Ascending aorta (tissue), 2 donors: ENCODE measurements at places on chromosomes 3 and 15. TPM values are rescaled to one million over a fixed set of nuclear protein-coding genes. Genes with fewer than 3 reads are reported as not detected.

Gene PLOD2
- 41.3 TPM for total RNA-seq

Gene TARS3
- total RNA-seq: 39.5 TPM

Gene ACP3
- 0.43 TPM for total RNA-seq

- no peak overlapping the region for H3K4me3 ChIP-seq
- no peak for DNase-seq
- H3K27me3 ChIP-seq: no peaks in the 10 kb centered on the region
- peaks cover 3% of the 10 kb centered on the region for H3K4me1 ChIP-seq
Observed at GRCh38 chr15:77087213-77087612, 16.3 kb upstream of the TSPAN3 start.

- no peak for DNase-seq
- H3K36me3 ChIP-seq: no peaks in the 10 kb centered on the region
- H3K4me1 ChIP-seq: no peaks in the 10 kb centered on the region
- H3K27ac ChIP-seq: peak overlapping the region; percentile 27
- H3K4me3 ChIP-seq: peak overlapping the region; percentile 64
- H3K27me3 ChIP-seq: no peaks in the 10 kb centered on the region
Observed at GRCh38 chr15:80403712-80404056, 498 bp upstream of the ARNT2 start.

GRCh38 chr3:107819656-107820055 lies 271.2 kb downstream of the CD47 start:
- no peak overlapping the region for H3K4me3 ChIP-seq
- no peaks in the 10 kb centered on the region for H3K36me3 ChIP-seq
- no peaks in the 10 kb centered on the region for H3K27me3 ChIP-seq
- H3K4me1 ChIP-seq: no peaks in the 10 kb centered on the region
- DNase-seq: no peak

GRCh38 chr15:31606194-31606669 lies 279.6 kb downstream of the KLF13 start:
- H3K4me3 ChIP-seq: no peak overlapping the region
- H3K27me3 ChIP-seq: no peaks in the 10 kb centered on the region
- H3K36me3 ChIP-seq: no peaks in the 10 kb centered on the region
- H3K4me1 ChIP-seq: no peaks in the 10 kb centered on the region
- no peak for DNase-seq

DNA sequence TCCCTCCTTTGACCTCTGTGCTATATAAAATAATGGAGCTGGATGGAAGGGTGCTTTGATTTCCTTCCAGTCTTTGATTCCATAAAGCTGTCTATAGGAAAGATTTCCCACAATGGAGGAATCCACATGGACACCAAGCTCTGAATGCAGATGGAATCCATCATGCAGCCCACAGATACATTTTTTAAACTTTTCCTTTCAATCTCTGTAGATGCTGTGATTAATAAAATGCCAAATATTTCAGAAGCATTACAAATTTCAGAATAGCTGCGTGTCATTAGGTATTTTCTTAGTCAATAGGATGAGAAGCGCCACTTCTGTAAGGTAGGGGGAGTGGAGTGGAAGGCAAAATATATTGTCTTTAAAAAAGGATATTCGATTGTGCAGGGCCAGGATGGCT lies 489.0 kb downstream of the NTRK3 start:
- no peak overlapping the region for H3K4me3 ChIP-seq
- no peaks in the 10 kb centered on the region for H3K36me3 ChIP-seq
- DNase-seq: no peak
- no peaks in the 10 kb centered on the region for H3K27me3 ChIP-seq

GRCh38 chr3:173750591-173750990 lies 353.0 kb downstream of the NLGN1 start:
- no peak overlapping the region for H3K4me3 ChIP-seq
- H3K27me3 ChIP-seq: no peaks in the 10 kb centered on the region
- H3K27ac ChIP-seq: no peak overlapping the region
- DNase-seq: no peak

DNA sequence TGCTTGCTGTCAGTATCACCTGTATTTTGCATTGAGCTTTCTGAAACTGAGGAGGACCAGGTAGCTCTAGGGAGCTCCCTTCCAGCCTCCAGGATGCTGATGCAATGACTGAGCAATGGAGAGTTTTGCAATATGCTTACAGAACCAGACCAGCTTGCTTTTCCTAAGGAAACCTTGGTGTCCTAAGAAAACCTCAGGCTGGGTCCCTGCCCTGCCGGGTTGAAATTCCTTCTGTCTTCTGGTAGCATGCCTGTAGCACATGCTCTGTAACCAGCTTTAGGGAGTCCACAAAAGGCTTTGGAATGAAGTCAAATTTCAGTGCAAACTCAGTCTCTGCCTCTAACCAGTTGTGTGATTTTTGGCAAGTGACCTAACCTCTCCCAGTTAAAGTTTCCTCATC lies 65.8 kb upstream of the GSK3B start:
- no peaks in the 10 kb centered on the region for H3K27me3 ChIP-seq
- peak overlapping the region; percentile 28 for H3K27ac ChIP-seq
- H3K4me1 ChIP-seq: peaks cover 3% of the 10 kb centered on the region
- peak; percentile 36 for DNase-seq
- H3K36me3 ChIP-seq: no peaks in the 10 kb centered on the region

DNA sequence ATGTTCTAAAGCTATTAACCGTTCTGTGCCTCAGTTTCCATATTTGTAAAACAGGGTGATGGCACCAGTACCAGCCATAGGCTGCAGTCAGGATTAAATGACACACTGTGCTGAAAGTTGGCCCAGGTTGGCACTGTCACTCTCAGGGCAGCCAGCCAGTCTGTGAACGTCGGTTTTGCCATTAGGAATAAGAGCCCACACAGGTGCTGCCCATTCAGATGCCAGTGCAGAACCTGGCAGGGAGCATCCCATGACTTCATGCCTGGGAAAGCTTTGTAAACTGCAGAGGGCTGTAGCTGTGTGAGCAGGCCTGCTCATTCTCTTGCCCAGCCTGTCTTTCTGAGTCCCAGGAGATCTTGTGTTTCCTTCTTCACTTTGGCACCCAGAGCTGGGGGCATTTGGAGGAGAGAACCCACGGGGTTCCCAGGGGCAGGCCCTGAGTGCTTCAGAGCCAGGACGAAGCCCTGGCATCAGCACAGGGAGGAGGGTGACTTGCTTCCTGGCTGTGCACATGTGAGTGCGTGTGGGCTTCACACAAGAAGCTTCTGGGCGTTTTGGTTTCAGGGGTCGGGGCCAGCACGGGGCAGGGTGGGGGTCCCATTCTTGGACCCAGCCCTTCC lies 46.9 kb downstream of the ZNF710 start:
- no peak overlapping the region for H3K27ac ChIP-seq
- H3K4me1 ChIP-seq: no peaks in the 10 kb centered on the region
- H3K27me3 ChIP-seq: no peaks in the 10 kb centered on the region

DNA sequence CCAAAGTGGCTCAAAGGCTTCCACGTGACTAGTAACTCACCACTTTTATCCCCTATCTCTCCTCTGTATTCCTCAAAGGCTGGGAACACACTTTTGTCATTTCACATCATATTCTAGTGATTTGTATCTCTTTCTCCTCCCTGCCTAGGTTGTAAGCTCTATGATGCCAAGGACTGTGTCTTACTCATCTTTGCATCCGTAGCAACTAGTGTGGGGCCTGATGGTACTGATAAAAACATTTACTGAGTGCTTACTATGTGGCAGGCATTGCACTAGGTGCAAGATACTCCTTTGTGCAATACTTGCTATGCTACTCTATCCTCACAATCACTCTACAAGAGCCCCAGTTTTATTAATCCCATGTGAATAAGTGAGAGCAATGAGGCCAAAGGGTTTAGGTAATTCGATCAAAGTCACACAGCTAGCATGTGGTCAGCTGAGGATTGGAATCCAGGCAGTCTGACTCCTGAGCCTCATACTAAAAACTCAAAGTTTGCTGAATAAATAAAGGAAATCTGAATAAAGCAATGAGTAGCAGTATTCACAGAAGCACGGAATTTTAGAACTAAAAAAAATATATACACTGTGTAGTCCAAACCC lies 342.6 kb upstream of the ICE2 start:
- H3K27ac ChIP-seq: no peak overlapping the region
- H3K4me1 ChIP-seq: no peaks in the 10 kb centered on the region
- no peaks in the 10 kb centered on the region for H3K36me3 ChIP-seq
- no peak overlapping the region for H3K4me3 ChIP-seq
- no peaks in the 10 kb centered on the region for H3K27me3 ChIP-seq

DNA sequence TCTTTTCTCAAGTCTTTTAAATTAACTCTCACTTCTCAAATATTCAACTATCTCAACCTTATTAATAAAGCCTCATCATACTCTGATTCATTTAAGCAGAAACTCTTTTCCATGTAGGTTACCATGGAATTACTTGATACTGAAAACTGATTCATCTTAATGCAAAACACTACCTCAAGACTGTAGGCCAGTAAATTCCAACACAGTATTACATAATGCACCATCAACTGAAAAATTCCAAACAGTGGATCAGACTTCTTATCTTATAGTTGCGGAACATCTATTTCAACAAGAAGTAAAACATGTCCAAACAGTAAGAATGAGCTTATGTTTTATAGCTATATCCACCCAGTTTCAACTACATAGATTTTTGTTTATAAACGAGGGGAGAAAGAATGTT lies 124.5 kb downstream of the PEAK1 start:
- no peaks in the 10 kb centered on the region for H3K27me3 ChIP-seq
- no peak overlapping the region for H3K27ac ChIP-seq
- H3K4me3 ChIP-seq: no peak overlapping the region
- H3K36me3 ChIP-seq: no peaks in the 10 kb centered on the region
- no peaks in the 10 kb centered on the region for H3K4me1 ChIP-seq

DNA sequence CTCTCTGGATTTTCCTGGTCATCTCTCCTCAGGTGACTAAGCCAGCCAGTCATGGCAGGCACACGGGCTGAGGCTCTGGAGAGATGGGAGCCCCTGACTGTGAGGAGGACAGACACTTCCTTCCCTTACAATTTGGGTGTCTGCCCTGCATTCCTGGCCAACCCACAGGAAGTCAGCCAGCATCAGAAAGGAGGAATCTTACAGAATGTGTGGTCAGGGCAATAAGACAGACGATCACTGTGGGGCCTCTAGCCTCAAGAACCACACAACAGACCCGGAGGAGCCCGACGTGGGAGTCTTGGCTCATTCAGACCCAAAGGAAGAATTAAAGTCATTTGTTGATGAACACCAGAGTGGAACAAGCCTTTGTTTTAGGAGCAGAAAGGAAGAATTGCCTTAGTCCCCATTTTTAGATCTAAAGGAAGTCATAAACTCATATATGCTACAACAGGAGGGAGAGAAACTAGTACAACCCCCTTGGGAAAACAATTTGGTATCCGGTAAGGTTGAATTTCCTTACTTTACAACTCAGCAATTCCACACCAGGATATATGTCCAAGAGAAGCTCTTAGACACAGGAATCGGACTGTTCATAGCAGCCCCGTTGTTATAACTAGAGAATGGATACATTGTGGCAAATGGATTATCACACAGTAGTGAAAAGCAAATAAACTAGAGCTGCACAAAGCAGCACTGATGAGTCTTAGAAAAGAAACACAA lies 62.2 kb downstream of the ABTB1 start:
- H3K27me3 ChIP-seq: no peaks in the 10 kb centered on the region
- H3K4me3 ChIP-seq: no peak overlapping the region
- peak overlapping the region; percentile 62 for H3K27ac ChIP-seq
- peaks cover 68% of the 10 kb centered on the region for H3K4me1 ChIP-seq
